ENCODE measurements at places on chromosomes 7 and 10.
A peak's percentile ranks its signal among the peaks of the same experiment; 100 is the strongest.

DNA sequence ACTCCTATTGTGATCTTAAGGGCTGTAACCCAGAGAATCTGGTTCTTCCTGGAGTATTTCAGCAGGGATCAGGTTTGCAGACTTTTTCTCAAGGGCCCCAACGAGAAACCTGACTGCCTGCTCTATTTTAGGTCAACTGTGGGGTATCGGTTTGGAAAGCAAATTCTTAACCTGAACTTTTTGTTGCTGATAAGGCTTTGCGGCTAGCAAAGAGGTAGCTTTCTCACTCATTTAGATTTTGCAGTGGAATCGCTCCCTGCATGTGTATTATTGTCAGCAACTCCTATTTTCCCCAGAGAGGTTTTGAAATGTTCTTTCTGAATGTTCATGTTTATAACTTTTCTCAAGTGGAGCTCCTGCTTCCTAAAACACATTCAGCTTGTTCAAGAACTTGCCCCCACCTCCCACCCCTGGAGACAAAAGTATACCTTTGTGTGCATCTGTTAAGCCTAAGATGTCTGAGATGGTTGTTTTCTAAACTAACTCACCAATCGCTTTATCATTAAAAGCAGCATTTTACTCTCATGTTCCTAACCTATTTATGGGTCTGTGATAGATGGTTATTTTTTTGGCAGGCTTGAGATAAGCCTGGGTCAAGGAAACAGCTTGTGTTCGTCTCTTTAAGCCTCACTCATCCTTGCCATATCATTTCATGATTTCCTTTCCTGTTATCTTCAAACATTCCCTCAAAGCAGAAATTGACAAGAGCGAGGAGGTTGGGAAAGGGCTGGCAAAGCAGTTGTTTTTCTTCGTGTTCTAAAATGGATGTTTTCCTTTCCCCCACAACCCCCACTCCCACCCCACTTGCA lies 129.8 kb downstream of the BAMBI start:
- DNase-seq: no peak

- no peak for DNase-seq
These were observed 496.9 kb downstream of the CCSER2 start for GRCh38 chr10:84825330-84825729.

DNA sequence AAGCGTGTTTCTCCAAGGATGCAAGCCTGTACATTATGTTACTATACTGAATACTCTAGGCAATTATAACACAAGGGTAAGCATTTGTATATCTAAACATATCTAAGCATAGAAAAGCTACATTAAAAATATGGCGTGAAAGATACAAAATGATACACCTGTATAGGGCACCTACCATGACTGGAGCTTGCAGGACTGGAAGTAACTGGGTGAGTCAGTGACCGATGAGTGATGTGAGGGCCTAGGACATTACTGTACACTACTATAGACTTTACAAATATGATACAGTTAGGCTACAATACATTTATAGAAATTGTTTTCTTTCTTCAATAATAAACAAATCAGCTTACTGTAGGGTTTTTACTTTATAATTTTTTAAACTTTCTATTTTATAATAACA lies 1127.2 kb upstream of the LRRN3 start:
- DNase-seq: no peak

- peak; percentile 65 for DNase-seq
These were observed 472.0 kb downstream of the KCNMA1 start for GRCh38 chr10:77165445-77166208.

GRCh38 chr10:50286996-50287803 lies 35.9 kb upstream of the ASAH2 start:
- DNase-seq: no peak

DNA sequence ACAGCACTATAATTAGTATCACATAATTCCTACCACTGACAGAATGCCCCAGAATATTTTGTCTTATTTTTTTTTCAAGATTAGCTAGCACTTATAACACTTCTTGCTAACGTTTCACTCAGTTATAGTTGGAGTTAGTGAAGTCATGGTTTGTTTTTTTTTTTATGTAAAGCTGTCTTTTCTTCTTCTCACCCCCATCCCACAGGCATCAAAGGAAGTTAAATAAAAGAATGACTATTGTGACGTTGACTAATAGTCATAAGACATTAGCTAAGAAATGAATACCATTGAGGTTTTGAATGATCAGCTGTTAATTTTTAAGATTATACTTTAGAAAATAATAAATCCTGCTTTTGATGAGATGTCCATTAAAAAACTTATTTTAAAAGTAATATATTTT lies 498.3 kb downstream of the GFRA1 start:
- no peak for DNase-seq

DNA sequence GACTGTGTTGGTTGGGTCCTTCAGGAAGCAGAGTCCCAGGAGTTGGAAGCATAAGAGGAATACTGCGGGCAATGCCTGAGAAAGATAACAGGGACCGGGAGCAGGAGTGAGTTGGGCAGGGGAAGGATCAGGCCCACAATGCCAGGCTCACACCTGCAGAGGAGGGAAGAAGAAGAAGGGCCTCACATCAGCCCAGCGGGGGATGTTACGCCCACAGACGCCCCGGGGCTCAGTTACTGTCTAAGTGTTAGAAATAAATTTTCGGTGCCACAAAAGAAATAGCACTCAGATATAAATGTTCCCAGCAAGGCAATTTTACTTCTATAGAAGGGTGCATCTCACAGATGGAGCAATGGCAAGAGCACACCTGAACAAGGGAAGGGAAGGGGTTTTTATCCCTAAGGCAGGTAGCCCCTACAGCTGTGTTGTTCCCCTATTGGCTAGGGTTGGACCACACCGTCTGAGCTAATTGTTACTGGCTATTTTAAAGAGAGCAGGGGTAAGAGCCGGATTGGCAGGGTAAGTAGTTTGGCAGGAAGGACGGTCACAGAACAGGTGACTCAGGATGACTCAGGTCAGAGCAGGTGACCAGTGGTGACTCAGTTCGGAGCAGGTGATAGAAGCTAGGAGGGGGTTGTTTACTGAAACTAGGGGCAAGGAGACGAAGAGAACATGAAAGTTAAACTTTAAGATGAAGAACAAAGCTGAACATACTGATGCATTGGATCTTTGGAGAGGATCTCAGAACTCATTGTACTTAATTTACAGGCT lies at the start of gene NOS3:
TSS of gene NOS3 (plus strand) at position 602 of the 771 bp plus-strand sequence. CDS start 2,787 bp downstream, outside the sequence.
- DNase-seq: no peak

DNA sequence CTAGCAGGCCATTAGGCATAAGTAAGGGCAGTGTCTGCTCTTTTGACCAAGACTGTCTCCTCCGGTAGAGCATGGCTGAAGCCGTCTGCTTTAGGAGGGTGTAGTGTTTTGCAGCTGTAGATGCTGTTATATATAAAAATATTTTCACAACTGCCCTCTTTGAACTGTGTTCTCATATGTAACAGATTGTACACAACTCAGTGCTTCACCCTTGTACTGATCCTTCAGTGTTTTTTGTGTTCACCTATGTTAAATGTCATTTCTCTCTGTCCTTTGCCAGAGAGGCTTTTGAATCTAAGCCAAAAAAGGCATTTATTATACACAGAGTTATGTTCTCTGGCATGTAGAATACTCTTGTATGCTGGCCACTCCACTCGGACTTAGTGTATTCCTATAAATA lies 135.5 kb downstream of the BICC1 start:
- no peak for DNase-seq

GRCh38 chr10:7818295-7819120 lies at the start of gene TAF3:
TAF3 (plus strand) TSS chr10:7818505; CDS start chr10:7818710, 205 bp downstream.
- peak; percentile 95 for DNase-seq

- DNase-seq: no peak
These were observed 751.1 kb downstream of the GRM8 start for GRCh38 chr7:126501617-126502016.

DNA sequence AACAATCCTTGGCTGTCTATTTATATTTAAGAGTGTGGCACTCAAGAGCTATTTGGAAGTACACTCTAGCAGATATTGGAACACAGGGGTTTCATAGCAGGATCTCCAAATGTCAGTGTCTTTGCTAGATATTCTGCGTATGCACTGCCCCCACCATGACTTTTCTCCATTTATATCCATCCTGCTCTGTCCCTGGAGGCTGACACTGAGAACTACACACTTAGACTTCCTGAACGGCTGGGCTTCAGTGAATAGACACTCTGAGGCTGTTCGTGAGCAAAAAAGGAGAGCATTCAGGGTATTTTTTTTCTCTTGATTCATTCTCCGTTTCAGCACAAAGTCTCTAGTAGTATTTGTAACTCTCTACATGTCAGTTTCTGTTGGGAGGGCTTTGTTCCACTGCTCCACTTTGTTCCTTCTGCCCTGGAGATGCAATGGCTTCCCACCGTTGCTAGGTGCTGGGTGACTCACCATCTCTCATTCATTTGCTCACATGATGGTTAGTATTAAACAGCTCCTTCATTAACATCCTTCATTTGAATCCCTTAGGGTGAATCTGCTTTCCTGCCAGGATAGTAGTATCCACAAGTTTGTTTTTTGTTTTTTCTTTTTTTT lies 155.9 kb upstream of the SLC13A1 start:
- no peak for DNase-seq

GRCh38 chr10:127353544-127353943 lies 157.2 kb upstream of the INSYN2A start:
- DNase-seq: no peak

DNA sequence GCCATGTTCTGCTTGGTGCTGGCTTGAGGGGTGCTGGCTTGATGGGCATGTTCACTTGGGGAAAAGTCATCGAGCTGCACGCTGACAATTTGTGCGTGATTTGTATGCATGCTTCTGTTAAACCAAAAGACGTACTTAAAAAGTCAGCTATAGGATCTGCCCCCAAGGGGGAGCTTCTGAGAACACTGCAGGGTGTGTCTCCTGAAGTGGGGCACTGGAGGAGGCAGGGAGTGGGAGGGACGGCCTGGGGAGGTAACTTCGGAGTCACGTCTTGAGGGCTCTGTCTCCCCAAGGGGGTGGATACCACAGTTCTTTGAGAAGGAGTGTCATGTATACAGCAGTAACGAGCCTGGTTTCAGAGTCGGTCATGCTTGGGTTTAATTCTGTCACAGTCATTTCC lies 406.5 kb downstream of the PLXNA4 start:
- no peak for DNase-seq

GRCh38 chr10:112308125-112308502 lies 24.9 kb downstream of the TECTB start:
- no peak for DNase-seq

GRCh38 chr7:94183891-94184290 lies 179.7 kb upstream of the BET1 start:
- no peak for DNase-seq

- no peak for DNase-seq
These were observed 23.7 kb upstream of the CDH23 start for GRCh38 chr10:71372882-71373495.

DNA sequence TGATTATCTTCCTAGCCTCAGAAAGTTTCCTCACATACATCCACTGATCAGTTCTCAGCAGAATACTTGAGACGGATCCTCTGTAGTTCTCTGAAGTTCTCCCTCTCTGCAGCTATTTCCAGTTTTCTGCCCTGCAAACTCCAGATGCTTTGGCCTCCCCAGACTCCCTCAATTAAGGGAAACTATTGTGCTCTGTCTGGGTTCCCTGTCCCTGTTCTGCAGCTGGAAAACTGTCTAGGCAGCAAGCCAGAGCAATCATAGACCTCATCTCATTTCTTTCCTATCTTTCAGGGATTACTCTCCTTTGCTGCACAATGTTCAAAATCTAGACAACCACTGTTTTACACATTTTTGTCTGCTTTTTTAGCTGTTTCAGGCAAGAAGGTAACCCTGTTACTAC lies 9.2 kb downstream of the MICU1 start:
- no peak for DNase-seq

DNA sequence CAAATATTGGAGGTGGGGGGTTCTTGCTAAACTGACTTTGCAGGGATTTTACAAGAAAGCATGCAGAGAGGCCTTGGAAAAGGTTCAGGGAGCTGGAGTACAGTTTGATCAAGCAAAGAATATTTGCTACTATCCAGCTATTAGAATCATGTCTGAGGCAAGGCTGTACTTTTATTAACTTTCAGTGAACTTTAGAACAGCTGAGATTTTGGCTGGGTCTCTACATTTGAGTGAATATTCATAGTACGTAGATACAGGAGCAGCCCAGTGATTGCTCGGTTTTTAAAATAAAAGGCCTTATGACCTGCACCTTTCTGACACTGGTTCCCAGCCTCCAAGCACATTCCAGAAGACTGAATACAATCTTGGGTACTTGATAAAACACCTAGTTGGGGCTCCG lies 496.8 kb upstream of the AKR1E2 start:
- no peak for DNase-seq

DNA sequence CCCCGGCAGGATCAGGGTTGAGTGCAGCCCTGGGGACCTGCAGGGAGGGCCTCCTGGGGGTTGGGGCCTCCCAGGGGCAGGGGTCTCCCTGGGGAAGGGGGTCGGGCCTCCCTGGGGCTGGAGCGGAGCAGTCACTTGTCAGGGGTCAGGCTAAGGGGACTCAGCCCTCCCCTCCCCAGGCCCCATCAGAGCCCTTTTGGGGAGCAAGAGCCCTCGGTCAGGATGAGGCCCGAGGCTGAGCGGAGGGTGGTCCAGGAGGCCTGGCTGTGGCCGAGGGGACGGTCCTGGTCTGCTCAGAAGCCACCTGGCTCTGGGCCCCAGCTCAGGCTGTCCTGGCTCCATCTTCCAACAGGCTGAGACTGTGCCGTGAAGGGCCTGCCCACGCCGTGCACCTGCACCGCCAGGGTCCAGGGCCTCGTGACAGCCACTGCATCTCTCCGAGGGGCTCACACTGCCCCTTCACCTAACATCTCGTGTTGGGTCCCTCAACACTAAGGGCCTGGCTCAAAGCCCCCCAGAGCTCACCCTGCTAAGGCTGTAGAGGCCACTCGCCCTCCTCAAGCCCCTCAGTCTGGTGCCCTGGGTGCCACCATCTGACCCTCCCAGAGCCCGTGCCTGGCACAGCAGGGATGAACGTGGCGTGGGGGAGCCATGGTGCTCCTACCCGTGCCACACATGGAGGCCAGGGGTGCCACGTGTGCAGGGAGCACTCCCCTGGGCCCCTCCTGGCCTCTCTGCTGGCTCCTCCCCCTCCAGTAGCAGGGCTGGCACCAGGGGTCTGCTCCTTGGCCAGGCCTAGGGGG lies 12.9 kb downstream of the BHLHA15 start:
- no peak for DNase-seq

GRCh38 chr10:24989867-24990266 lies 26.1 kb downstream of the ENKUR start:
- DNase-seq: no peak

DNA sequence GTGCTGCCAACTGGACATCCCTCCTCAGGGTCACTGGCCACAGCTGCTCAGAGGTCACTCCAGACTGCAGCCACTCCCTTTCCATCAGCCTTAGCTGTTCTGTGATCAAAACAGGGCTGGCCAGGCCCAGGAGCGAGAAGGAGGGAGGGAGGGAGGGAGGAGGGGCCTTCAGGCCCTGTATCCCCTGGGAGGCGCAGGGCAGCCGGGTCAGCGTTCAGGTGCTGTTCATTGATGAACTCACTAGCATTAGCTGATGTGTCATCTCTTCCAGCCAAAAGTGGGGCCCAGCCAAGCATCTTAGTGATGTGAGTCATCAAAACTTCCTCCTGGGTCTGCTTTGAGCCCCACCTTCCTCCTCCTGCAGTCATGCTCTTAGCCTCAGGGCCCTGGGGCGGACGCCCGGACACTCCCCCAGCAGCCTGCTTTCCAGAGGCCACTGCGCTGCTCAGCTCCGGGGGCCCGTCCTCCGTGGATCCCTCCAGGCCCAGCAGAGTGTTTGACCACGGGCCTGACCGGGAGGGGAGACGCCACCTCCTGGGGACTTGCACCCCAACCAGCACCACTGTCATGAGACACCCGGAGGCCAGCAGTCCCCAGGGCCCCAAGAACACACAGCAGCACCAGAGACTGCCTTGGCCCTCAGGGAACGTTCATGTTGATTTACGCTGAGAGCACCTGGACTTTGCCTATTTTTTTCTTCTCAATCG lies 149.2 kb downstream of the PRKAG2 start:
- DNase-seq: no peak

GRCh38 chr7:6435486-6436384 lies 12.0 kb downstream of the DAGLB start:
- DNase-seq: peak; percentile 83

Measured in retina (tissue), 1 donor.